Right kidney (tissue), 9 donors: ENCODE measurements at places on chromosomes 2 and 18.
A peak's percentile ranks its signal among the peaks of the same experiment; 100 is the strongest.

- no peak for DNase-seq
These were observed 103.8 kb downstream of the WDPCP start for GRCh38 chr2:63484481-63484880.

DNA sequence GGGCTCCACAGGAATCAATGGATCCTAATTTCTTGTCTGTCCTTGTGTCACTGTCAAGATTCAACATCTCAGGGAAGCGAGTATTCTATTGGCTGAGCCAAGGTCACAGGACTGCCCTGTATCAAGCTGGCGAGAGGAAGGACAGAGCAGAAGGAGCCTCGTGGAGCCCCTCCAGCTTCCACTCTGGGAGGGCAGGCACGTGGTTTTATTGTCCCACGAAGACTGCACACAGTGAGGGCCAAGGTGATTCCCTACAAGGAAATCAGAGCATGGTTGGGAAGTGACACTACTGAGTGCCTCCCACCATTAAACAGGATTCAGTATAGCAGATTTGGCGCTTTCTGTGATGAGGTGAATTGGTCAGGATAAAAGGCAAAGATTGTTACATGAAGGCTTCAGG is 302.4 kb upstream of the CXCR4 start:
- no peak for DNase-seq

- DNase-seq, result no peak
These were observed 90.7 kb downstream of the POLR1A start for GRCh38 chr2:86015006-86015405.

DNA sequence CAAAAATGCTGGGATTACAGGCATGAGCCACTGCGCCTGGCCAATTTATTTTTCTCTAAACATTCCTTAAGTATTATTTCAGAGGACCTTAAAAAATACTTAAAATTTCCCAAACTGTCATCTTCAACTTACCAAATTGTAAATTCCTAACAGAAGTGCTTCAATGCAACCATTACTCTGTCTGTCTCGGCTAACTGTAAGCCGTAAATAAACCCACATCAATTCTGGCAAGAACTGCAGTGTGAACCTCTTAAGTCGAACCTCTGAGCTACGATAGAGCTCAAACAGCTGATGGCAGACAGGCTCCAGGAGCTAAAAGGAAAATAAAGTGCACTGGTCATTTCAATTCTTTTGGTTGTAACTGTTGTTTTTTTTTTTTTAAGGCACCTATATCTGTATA is 53.4 kb upstream of the ORC2 start:
- no peak for DNase-seq

DNA sequence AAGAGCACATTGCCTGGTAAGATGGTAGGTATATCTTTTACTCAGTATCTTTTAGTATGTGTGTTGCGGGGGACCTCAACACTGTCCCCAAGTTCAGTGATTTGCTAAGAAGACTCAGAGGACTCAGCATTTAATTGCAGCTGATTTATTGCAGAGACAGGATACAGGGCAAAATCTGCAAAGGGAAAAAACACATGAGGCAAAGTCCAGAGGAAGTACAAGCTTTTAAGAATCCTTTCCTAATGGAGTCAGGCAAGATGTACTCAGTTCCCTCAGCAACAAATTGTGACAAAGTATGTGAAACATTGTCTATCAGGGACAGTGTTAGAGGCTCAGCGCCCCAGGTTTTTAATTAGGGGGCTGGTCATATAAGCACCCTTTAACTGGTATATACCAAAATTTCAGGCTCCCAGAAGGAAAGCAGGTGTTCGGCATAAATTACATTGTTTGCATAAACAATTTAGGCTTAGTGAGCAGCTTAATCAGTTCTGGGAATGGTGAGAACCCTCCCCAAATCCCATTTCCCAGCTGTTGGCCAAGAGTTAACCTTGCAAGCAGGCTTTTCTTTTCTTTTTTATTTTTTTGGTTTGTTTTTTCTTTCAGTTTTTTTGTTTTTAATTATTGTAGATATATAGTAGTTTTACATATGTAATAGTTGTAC is 41.7 kb downstream of the RAB3GAP1 start:
- DNase-seq, result no peak

DNA sequence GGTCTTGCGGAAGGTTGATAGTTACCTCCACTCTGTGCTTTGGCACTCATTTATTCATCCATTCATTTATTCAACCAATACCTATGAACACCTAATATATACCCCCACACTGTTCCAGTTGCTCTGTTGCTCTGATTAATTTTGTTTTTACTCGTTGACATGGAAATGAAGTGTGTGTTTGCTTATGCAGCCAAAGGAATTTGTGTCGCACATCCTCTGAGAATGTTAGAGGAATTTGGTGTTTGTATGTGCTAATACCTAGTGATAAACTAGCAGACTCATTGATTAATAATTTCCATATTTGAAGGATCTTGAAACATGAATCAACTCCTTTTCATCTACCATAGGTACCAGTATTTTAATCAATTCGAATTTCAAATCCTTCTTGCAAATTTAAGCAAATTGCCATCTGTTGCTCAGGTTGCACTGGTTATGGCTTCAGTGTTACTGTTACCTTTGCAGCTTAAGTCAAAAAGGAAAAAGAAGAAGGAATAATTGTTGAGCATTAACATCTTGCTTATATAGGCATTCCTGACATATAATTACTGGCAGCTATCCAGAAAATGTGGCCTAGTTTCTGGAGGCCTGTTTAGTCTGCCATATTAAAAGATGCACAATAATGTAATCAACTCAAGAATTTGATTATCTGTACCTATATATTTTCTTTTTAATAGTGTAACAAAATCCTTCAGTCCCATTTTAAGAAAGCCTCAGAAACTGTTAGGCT is 25.7 kb upstream of the CRIM1 start:
- DNase-seq, result no peak

GRCh38 chr18:55557211-55557610 is 30.8 kb downstream of the TCF4 start:
- DNase-seq, result no peak

GRCh38 chr2:106339609-106340008 is 128.6 kb downstream of the RGPD3 start:
- DNase-seq, result no peak

GRCh38 chr2:138536302-138536701 is 34.7 kb downstream of the SPOPL start:
- DNase-seq, result no peak

DNA sequence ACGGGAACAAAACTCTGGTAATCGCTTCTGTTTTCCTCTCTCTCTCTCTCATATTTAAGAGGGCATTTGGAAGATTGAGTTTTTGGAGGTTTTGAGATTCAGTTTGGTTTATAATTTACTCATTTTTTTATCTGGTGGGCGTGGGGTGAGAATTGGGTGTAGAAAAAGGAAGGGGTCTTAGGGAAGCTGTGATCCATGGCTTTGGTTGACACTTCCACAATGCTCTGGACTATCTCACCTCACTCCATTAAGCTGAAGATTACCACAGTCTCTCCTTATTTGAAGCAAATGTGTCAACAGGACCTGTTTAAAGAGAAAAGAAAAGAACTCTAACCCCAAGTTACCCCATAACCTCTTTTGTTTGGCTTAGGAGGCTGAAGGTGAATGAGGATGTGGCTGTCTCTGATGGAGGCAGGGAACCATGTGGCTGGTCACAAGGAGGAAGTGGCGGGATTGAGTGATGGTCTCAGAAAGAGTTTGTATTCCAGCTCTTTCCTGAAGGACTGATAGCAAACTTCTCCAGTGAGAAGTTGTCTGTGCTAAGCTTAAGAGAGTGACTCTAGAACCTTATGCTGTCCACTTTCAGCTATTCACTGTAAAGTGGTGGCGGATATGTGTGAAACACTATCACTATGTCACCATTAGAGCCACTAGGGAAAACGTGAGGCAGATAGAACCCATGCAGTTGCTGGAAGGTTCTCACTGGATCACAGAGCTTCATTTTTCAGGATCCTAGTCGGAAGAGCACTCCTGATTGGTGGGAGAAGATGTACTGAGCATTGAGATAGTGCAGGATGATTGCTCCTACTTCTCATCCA is 934 bp downstream of the ZNF804A start:
- DNase-seq, result no peak

DNA sequence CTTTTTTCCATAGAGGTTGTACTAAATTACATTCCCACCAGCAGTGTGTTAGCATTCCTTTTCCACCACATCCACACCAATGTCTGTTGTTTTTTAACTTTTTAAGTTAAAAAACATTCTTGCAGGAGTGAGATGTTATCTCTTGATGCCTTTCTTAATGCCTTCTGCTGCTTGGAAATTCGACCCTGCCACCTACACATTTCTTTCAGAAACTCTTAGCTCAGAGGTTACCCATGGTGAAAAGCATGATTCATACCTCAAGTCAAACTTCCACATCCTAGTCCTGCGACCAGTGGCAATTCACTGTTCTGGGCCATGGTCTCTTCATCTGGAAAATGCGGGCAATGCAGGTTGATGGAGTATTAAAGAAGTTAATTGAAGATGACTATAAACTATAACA is 12.7 kb upstream of the HNMT start:
- no peak for DNase-seq

- no peak for DNase-seq
These were observed 318.9 kb upstream of the ACVR2A start for GRCh38 chr2:147525819-147526489.

- DNase-seq, result no peak
These were observed 179.5 kb upstream of the TWIST2 start for GRCh38 chr2:238668426-238668825.

- DNase-seq, result no peak
These were observed 3.6 kb downstream of the RAX start for GRCh38 chr18:59269563-59270119.

GRCh38 chr2:191366199-191366598 is 121.0 kb downstream of the MYO1B start:
- no peak for DNase-seq

GRCh38 chr2:176584333-176584732 is 315.1 kb downstream of the MTX2 start:
- no peak for DNase-seq

GRCh38 chr18:42893977-42894376 is 221.5 kb downstream of the RIT2 start:
- no peak for DNase-seq

DNA sequence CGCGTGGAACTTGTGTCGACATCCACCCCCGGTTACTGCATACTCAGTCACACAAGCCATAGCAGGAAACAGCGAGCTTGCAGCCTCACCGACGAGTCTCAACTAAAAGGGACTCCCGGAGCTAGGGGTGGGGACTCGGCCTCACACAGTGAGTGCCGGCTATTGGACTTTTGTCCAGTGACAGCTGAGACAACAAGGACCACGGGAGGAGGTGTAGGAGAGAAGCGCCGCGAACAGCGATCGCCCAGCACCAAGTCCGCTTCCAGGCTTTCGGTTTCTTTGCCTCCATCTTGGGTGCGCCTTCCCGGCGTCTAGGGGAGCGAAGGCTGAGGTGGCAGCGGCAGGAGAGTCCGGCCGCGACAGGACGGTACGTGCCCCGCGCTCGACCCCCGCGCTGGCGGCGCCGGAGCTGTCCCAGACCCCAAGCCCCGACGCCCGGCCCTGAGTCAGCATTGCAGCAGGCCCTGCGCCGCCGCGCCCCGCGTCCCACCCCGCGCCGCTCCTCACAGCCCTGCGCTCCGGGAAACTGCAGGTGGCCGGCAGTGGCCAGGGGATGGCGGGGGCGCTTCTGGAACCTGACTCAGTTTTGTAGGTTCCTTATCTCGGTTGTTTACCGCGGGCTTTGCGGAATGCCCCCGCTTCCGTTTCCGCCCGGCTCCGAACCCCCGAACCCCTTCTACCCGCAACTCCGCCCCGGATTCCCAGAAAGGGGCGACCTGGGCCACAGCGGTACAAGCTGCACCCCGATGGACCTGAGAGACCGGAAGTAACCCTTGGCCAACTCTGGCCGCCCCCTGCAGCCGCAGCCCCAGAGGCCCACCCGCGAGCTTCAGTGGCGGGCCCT is at the start of gene CFLAR:
TSS of gene CFLAR (plus strand) at position 50 of the 844 bp plus-strand sequence. CDS start 13,702 bp downstream, outside the sequence.
- peak; percentile 95 for DNase-seq

GRCh38 chr2:110674620-110675555 is 3.0 kb downstream of the BUB1 start:
- no peak for DNase-seq

- no peak for DNase-seq
These were observed 482.7 kb upstream of the POU3F3 start for GRCh38 chr2:104371087-104371781.

DNA sequence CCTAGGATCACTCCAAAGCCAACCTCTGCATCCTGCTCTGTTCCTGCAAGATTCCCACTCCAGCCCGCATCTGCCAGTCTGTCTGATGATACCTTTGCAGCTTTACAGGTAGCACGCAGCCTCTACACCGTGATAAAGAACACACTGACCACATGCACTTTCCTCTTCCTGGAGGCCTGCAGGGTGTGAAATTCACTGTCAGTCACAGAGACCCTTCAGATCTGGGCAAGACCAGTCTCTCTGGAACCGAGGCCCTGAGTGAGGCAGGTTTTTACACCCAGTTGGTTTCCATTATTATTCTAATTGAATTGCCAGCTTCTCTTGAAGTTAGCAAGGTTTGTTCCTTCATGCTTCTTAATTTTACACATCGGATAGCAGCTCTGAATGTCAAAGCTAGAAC is 30.5 kb upstream of the TWIST2 start:
- DNase-seq, result no peak

DNA sequence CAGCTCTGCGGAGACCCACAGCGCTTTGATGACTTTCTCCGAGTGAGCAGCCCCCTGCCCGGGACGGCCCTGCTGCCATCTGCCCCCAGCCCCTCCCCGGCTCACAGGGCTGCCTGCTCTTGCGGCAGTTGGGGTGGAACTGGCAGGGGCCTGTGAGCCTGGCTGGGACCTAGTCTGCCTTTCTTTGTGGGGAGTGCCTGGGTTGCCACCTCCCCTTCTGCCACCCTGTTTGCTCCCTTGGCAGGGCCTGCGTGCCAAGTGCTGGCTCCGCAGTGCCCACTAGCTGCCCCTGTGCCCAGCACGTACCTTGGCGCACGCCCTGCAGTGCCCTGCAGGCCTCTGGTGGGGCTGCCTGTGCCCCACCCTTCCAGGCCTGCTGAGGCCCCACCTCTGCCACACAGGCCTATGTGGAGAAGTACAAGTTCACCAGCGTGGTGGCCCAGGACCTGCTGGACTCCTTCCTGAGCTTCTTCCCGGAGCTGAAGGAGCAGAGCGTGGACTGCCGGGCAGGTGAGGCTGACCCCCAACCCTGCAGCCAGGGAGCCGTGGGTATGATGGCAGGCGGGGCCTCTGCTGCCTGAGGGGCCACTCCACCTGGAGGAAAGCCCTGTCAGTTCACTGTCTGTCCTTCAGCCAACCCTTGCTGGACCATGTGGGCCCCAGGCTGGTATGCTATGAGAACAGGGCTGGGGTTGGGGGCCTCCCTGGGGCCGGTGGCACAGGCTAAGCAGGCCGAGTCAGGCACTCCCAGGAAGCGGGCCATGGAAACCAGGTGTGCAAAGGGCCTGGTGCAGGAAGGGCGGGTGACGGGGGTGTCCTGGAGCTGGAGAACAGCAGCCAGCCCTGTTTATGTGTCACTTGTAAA is 7.0 kb downstream of the RNPEPL1 start:
- no peak for DNase-seq
